ENCODE measurements at places on chromosomes 11 and 22.

- DNase-seq = no peak
These were observed 99.3 kb upstream of the CRYBB3 start for GRCh38 chr22:25100402-25100801.

DNA sequence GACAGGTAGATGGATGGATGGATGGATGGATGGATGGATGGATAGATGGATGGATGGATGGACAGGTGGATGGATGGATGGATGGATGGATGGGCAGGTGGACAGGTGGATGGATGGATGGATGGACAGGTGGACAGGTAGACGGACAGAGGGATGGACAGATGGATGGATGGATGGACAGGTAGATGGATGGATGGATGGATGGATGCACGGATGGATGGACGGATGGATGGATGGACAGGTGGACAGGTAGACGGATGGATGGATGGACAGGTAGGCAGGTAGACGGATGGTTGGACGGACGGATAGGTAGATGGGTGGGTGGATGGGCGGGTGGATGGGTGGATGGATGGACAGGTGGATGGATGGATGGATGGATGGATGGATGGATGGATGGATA is 24.3 kb downstream of the PDGFB start:
- no peak for DNase-seq

GRCh38 chr22:19832476-19833108 is 22.1 kb downstream of the GNB1L start:
- no peak for DNase-seq

- no peak for DNase-seq
These were observed 23.3 kb upstream of the SERPIND1 start for GRCh38 chr22:20750461-20751184.

DNA sequence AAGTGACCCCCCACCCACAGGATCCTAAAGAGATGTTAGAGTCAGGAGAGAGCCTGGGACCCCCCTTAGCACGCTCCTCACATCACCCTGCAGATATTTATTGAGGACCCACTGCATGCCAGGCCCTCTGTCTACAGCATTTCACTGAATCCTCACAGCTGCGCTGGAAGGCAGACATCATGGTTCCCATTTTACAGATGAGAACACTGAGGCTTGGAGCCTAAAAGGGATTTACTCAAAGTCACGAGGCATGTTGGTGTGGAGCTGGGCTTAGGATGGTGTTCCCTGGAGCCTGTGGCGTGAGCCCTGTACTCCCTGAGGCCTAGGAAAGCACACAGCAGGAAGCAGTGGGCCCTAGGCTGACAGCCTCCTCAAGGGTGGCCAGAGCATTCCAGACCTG is 39.2 kb upstream of the LRRC32 start:
- no peak for DNase-seq

- DNase-seq = no peak
These were observed 129.3 kb downstream of the FBXO7 start for GRCh38 chr22:32603651-32604540.

- DNase-seq = no peak
These were observed 14.4 kb upstream of the OSBP start for GRCh38 chr11:59629996-59630395.

- no peak for DNase-seq
These were observed 47.9 kb upstream of the ADORA2A start for GRCh38 chr22:24379536-24379935.

- no peak for DNase-seq
These were observed 57.6 kb downstream of the PLEKHA7 start for GRCh38 chr11:16956538-16957153.

DNA sequence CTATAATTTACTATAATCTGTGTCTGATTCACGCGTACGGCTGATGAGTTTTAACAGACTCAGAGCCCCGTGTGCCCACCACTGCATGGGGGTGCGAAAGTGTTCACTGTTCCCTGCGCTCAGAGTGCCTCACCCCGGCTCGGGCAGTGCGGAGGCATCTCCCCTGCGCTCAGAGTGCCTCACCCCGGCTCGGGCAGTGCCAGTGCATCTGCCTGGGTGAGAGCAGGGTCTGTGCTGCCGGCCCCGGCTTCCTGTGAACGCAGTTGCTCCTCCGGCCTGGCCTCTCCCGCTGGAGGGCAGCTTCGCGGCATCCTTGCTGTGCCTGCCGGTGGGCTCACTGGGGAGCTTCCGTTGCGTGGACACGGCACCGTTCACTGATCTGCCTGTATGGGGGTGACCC is 14.2 kb downstream of the PTDSS2 start:
- no peak for DNase-seq

GRCh38 chr11:78922859-78923625 is 348.4 kb upstream of the NARS2 start:
- DNase-seq = no peak

- no peak for DNase-seq
These were observed 351.3 kb downstream of the JRKL start for GRCh38 chr11:96741068-96741467.

GRCh38 chr11:60978546-60979380 is 7.3 kb downstream of the CD6 start:
- no peak for DNase-seq

DNA sequence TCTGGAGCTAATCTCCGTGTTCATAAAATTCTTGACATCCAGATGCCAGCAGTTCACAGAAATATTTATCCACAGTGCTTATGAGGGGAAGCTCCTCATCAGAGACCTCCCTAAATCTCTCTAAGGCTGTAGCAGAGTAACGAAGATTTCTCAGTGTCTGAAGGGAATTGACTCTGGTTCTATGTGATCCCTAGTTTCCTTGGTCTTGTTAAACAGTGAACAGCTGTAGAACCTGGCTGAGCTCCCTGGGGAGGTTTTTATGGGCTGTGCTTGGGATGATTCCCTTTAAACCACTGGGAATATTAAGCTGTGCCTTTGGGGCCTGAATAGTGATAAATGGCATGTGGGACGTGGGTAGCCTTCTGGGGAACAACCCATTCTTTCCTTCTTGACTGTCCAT is 43.7 kb upstream of the ARHGAP20 start:
- no peak for DNase-seq

DNA sequence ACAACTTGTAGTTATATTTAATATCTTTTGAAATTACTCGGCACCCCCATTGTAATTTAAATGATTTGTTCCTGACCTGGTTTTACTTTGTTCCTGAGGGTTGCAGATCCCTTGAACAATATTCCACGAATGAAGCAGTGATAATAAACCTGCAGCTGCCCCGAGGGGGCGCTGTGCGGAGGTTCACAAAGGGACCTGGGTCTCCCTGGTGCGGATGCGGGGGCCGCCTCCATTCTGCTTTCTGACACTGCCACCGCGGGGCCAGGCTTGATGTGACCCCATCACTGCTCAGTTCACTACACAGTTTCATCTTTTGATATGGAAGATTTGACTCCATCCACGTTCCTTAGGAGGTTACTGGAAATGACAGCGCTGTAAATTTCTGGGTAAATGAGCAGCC is 62.9 kb upstream of the PRODH start:
- DNase-seq = no peak

- DNase-seq = no peak
These were observed 80.1 kb downstream of the SVIP start for GRCh38 chr11:22749536-22749935.

- DNase-seq = no peak
These were observed 6.1 kb downstream of the GNB1L start for GRCh38 chr22:19848298-19849224.

- DNase-seq = no peak
These were observed 104.6 kb upstream of the HSD17B12 start for GRCh38 chr11:43575913-43576310.

DNA sequence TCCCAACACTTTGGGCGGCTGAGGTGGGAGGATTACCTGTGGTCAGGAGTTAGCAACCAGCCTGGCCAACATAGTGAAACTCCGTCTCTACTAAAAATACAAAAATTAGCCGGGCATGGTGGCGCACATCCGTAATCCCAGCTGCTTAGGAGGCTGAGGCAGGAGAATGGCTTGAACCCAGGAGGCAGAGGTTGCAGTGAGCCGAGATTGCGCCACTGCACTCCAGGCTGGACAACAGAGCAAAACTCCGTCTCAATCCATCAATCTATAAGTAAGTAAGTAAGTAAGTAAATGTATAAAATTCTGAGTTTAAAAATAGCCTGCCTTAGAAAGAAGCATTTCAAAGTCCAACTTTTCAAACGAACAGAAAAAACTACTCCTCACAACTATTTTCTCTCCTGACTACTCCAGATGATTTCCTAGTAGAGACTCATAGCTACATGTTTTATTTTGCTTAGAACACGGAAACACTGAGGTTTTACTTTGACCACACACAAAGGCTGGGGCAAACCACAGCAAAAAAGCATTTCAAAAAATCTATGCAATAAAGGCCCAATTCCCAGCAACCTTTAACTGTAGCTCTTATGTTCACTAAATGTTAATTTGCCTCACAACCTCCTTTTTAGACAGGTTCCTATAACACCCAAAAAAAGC is 16.3 kb downstream of the SPTY2D1 start:
- DNase-seq = no peak

DNA sequence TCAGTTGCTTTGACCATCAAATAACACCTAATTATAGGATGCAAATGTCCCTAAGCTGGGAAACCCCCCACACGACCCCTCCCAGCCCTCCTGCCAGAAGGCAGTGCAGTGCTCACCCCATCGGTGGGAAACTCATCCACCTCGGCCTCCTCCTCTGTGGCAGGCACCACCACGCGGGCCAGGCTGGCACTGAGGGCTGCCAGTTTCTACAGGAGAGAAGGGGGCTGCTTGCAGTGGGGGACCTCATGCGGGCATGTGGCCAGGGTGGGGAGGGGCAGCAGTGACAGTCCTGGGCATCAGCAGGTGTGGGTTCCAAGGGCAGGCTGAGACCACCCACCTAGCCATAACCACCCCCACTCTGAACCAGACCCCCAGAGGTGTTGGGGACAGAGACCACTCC is 6.4 kb upstream of the GAL3ST1 start:
- no peak for DNase-seq

GRCh38 chr22:46593211-46593681 is 26.9 kb upstream of the GRAMD4 start:
- DNase-seq = no peak

DNA sequence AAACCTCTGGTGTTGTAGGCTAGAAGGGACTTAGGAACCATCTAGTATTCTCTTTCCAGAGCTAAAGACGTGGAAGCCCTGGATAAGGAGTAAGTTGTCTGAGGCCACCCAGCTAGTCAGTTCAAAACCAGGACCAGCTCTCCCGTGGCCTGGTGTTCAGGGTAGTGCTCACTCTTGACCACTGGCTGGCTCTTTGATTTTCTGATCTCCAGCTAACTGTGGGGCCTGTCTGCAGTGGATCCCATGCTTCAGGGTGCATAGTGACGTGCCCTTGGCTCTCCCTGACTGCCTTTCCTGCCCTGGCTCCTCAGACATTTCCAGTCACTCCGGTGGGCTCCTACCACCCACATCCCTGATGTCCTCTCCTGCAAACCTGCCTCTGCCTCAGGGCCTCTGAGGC is 1.3 kb downstream of the CLMP start:
- DNase-seq = no peak

DNA sequence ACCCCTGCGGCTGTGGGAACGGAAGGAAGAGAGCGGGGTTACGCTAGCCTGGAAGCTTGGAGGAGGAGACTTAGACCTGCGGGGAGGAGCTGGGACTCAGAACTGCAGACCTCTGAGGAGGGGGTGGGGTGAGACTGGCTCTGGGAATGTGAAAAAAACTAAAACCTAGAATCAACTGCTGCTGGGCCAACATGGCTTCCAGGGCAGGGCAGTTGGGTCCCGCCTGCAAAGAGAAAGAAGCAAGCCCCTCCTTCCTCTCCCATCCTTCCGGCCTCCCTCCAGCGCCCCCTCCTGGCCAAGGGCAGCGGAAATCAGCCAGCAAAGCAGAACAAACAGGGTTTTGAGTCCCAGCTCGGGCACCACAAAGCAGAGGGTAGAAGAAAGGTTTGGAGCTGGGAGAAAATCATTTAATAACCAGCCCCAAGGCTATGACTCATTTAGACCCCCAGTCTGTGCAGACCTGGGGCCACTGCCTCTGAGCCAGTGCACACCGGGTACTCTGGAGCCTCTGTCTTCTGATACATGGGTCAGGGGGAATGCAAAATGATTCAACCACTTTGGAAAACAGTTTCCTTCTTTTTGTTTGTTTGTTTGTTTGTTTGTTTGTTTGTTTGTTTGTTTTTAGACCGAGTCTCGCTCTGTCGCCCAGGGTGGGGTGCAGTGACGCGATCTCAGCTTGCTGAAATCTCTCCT is 7.3 kb upstream of the NCF4 start:
- DNase-seq = no peak

DNA sequence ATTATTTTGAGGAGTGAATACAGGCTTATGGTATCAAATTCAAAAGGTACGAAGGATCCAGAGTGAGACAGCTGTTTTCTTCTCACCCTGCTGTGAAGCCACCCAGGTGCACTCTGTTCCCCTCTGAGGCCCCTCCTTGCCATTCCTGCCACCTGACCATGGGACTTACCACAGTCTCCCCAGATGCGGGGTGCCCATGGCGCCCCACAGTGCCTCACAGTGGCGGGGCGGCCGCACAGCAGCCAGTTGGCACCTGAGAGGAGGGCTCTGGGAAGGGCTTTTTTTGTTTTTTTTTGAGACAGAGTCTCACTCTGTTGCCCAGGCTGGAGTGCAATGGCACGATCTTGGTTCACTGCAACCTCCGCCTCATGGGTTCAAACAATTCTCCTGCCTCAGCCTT is 151.7 kb downstream of the CEP164 start:
- no peak for DNase-seq

GRCh38 chr11:115469361-115469760 is 34.9 kb downstream of the CADM1 start:
- DNase-seq = no peak

GRCh38 chr11:87039371-87039770 is 1.6 kb downstream of the TMEM135 start:
- DNase-seq = no peak

DNA sequence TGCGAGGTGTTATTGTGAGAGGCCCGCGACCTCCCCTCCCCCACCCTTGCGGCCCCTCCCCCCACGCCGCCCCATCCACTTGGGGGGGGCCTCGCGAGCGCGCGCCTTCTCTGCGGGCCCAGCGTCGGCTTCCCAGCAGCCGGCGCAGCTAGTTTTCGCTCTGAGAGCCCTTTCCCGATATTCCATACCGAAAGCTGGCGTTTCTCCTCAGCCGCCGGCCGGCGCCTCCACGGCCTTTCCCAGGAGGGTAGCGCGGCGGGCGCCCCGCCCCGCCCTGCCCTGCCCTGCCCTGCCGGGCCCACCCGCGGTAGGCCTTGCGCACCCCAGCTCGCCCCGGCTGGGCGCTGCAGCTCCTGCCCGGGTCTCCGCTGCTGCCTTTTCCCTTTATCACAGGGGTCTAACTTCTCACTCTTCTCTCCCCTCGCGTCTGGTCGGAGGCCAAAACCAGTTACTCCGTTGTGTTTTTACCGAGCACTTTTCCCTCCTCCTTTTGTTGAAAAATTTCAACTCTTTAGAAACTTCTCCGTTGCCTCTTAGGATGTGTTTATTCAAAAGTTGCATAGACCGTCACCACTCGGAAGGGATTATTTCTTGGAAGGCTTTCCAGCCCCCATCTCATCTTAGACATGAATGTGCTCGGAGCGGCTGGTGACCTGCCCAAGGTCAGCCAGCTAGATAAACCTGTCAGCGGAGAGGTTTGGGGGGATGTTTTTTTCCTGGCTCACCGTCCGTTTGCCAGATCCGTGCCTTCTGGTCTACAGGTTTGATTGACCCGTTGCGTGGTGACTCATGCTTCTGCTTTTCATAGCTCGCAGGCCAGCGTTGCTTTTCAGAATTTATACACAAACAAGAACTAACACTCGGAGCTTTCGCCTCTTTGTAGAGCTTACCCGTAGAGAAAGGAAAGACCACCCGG is 648 bp downstream of the PAFAH1B2 start:
- DNase-seq = no peak

GRCh38 chr22:28907311-28908008 is 24.1 kb downstream of the ZNRF3 start:
- no peak for DNase-seq

GRCh38 chr11:36196411-36196998 is 92.7 kb downstream of the COMMD9 start:
- DNase-seq = no peak

- DNase-seq = peak; percentile 8
These were observed 904 bp downstream of the SLC35F2 start for GRCh38 chr11:107857550-107858216.

Data from NCI-H748 treated with DMSO at 0.1 percent for 48 hours (cell line).